ENCODE measurements at places on chromosomes 3 and 15. TPM values are rescaled to one million over a fixed set of nuclear protein-coding genes. Genes with fewer than 3 reads are reported as not detected.

DNA sequence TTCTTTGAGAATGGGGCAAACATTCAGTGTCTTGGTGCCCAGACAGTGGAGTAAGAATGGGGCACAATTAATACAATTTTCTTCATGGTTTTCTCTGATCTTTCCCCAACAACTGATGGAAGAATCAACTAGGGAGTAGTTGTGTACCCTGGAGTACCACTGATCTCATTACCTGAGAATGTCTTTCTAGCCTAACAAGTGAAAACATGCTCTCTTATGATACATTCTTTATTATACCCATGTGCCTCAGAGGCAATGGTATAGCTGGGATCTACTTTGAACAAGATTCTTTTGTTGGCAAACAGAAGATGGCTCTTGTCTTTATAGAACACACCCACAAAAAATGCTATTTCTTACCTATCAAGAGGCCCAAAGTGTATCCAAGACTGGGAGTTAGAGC is 250.6 kb upstream of the CMC1 start:
- no peak for DNase-seq

The DNASE1L3 gene
- 0.97 TPM for total RNA-seq

GRCh38 chr3:121980450-121980796 is 41.6 kb downstream of the ILDR1 start:
- no peak for DNase-seq

The RAD51 gene
- 2.0 TPM for total RNA-seq

The MAGI1 gene
- total RNA-seq: 47.8 TPM
